Activated CD4-positive, alpha-beta memory T cell treated with anti-CD3 and anti-CD28 coated beads, Interleukin-2, amount 10 ng/mL, durations not matched to agents 7 days and 5 days (primary cell): ENCODE measurements at places on chromosomes 3 and 15.
A peak's percentile ranks its signal among the peaks of the same experiment; 100 is the strongest.

DNA sequence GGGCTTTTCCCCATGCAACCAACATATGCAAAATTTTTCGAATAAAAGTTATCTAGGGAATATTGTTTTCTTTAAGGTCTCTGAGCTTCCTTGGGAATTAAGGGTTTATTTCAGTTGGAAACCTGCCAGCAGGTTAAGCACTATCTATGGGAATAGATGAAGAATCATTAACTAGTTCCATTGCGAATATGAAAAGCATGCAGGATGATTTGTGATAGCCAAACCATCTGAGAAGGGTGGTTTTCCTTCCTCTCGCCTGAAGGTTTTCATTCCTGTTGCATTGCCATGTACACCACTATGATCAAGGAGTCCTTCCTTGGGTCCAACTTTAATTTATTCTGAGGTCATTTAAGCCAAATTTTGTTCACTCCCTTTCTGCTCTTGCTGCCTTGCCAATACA is 184.9 kb downstream of the NR2F2 start:
- no peak for DNase-seq

DNA sequence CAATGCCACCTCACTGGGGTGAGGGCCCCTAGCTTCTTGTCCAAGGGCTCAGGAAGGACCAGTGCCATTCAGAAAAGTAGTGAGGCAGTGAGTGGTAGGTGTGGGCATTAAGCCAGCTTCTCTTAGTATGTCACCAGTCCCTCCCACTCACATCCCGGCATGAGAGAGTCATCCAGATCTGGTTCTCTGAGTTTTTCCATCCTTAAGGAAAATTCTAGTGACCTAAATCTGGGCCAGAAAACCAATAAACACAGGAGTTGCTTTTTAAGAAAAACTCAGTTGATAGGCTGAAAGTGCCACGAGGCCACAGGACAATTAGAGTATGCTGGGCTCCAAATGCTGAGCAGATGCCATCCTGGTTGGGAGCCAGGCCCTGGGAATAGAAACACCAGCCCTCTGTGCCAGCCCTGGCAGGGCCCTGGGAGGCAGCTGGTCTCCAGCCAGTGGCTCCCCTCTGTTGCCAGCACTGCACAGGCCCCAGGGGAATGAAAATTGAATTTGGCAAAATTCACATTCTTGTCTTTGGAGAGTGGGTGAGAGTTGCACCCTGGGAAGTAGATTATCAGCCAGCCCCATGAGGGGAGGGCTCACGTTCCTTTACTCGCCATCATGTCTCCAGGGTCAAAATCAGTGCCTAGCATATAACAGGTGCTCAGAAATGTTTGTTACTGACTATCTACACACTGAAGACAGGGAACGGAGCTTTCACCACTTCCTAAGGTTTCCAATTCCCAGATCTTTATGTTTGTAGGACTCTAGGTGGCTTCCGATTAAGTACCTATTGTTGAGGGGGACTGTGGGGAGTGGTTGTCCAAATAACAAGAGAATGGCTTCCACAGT is 52.8 kb downstream of the FAM43A start:
- DNase-seq = no peak

DNA sequence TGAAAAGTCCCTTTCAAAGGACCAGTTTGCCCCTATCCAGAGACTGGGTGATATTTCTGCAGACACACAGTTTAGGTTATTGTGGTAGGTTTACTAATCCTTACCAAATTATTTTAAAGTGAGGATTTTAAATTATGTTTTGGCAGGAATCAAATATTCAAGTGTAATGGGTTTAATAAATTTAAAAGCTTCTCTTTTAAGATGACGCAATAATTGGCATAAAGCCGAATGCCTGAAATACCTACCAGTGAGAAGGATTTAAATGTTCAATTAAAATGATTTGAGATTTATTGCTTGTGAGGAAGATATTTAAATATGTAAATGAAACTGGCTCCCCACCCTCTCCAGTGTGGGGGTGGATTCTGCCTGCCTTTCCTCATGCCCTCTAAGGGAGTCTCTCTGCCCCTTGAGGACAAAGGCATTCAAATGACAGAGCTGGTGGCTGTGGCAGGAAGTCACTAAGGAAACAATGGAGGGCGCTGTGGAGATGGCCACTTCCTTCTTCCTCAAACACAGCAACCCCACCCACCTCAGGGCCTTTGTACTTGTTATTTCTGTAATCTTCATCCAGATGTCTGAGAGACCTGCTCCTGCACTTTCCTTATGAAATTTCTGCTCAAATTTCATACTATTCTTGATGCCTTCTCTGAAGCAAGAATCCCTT is 131.7 kb downstream of the TNIK start:
- peak; percentile 69 for DNase-seq

DNA sequence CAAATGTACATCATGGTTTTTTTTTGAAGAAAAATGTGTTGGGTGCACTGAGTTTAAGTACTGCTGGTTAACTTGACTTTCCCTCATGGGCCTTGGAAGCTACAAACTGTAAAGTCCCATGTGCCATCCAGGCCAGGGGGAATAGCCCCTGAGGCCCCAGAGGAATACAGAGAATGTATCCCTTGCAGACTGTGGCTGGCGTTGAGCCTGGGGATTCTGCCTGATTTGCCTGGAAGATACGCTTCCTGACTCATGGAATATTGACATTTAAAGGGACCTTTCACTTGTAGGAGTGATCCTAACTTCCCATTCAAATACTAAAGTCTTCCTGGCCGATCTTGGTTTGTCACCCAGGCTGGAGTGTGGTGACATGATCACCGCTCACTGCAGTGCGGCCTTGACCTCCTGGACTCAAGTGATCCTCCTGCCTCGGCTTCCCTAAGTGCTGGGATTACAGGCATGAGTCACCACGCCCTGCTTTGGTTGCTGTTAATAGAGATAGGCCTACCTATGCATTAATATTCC is 42.0 kb downstream of the ADAMTSL3 start:
- DNase-seq = no peak

DNA sequence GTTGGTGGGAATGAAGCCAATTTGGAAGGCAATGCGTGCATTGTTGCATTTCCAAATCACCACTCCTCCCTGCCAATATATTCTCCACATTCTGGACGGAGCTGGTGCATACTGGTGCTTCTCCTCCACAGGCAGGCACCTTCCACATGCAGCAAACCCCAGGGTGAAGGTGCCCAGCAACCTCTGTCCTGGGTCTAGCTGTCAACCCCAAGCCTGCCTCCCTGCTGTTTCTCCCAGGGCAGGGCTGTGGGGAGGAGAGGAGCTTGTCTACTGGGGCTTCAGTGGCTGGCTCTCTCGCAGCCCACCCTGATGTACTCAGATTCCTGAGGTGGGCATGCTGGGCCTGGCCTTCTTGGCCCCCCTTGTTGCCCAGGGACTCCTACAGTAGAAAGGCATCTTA is 20.1 kb downstream of the GASK1A start:
- no peak for DNase-seq

DNA sequence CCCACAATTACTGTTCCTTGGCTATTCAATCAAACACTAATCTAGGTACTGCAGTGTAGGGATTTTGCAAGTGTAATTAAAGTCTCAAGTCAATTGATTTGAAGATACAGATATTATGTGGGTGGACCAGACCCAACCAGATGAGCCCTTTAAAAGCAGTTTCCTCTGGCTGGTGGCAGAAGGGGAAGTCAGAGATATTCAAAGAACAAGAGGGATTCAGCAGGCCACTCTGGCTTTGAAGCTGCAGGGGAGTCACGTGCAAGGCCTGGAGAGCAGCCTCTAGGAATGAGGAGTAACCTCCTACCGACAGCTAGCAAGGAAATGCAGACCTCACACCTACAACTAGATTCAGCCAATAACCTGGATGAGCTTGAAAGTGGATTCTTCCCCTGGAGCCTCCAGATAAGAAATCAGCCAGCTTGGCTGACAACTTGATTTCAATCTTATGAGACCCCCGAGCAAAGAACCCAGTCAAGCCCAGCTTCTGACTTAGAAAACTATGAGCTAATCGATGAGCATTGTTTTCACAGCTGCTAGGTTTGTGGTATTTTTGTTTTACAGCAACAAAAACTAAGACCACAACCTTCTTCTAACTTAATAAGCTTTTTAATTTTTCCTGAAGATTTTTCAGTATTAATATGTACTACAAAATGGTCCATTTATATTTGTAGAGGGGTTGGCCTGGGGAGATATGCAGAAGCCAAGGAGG is 13.4 kb downstream of the HACD2 start:
- DNase-seq = no peak

DNA sequence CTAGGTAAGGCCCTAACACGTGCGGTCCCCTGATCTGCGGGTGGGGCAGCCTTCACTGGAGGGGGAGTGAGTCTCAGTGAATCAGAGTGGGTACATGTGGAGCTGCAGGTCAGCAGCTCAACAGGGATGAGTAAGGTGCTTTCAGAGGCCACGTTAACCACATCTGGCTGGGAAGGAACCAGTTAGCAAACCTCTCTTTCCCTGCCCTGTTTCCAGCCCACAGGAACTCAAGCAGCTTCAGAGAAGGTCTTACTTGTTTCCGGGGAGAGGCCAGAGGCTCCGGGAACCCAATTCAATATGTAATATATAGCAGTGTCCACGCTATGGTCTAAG is 175.3 kb downstream of the XXYLT1 start:
- no peak for DNase-seq

DNA sequence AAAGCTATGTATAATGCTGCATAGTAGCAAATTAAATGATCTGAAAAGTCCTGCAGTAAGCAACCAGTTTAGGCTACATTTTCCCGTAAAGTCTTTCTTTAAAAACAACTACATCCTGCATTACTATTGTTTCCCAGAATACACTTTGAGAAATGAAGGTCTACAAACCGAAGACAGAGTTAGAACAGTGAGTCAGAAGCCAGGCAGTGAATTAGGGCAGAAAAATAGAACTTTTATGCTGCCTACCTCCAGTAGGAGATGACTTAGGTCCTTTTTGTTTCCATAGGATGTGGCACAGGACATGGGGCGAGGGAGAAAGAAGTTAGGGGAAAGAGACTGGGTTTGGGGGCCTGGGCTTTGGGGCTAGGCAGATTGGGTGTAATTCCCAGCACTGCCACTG is 127.3 kb downstream of the PPM1L start:
- DNase-seq = no peak

DNA sequence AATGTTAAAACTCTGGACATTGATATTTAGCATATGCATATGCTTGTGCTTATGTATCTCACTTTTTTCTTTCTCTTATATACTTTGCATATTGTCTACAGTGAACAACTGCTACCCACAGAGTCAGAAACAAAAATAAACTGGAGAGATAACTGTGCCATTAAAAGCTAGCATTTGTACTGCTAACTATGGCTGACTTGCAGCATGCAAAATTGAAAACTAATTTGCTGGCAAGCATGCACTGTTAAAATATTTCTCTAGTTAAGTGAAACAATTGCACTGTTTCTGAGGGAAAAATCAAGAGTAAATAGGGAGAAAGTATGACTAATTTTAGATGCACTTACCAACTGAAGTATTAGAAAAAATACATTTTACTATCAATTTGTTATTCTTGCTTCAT is 177.8 kb downstream of the CBLB start:
- no peak for DNase-seq

- no peak for DNase-seq
These were observed 39.1 kb downstream of the OCA2 start for GRCh38 chr15:28060005-28060404.

DNA sequence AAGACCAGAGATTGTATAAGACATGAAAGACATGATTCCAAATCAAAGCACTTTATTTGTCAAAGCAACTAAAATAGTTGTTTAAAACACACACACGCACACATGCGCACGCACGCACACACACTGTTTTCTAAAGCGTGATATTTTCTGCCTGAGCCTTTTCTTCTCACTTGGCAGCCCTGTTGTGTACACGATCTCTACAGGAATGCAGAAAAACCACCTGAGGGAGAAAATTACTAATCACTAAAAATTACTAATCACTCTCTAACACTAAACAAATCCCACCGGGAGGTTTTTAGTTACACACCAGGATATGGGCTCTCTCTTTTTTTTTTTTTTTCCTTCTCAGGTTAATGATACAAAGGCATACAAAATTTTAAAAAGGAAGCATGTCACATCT is 160.1 kb upstream of the ATP11B start:
- no peak for DNase-seq

DNA sequence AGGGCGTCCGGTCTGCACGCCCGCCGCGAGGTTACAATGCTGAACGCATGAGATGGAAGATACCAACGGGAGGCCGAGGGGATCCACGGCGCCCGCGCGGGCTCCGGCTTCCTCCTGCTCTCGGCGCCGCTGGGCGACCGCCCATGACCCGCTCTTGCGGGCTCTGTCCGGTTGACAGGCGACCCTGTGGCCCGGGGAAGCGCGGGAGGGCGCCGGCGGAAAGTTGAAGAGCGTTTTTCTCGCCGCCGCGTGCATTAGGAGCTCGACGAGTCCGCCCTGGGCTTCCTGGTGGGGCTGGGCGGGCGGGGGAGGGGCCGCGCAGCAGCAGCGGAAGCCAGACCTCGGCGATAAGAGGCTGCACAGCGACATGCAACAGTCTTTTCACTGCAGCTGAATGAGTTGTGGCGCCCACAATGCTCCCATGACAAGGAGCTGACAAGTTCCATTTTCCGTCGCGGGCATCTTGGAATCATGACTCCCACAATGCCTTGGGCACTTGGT is at the start of gene MBNL1:
MBNL1 (plus strand) TSS at position 375 of the 501 bp plus-strand sequence. CDS start 31,265 bp downstream, outside the sequence.
- peak; percentile 90 for DNase-seq

DNA sequence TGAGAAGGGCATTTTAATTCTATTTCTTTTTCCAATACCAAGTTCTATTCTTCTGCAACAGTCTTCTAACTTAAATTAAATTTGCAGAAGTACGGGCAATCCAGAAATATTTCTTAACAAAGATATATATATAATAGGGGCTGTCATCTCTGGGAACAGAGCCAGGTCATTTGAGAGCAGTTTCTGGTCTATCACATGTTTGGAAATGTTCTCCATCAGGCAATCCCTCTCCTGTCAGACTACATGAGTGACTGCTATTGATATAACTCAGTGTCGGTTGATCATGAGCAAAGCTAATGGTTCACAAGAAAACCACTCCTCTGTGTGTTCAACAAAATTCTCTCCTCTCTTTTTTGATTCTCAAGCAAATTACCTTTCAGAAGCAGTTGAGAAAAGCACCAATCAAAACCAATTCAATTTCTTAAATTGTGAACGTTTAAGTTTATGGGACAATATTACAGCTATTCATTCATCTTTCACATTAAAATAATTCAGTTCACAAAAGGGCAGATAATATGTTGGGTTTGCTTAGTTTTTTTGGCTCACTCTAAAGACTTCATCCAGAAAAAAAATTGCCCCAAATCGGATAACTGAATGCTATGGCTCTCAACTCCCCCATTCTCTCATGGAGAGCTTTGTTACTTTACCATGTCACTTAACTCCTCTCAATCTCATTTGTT is 152.9 kb upstream of the TGFBR2 start:
- DNase-seq = no peak

DNA sequence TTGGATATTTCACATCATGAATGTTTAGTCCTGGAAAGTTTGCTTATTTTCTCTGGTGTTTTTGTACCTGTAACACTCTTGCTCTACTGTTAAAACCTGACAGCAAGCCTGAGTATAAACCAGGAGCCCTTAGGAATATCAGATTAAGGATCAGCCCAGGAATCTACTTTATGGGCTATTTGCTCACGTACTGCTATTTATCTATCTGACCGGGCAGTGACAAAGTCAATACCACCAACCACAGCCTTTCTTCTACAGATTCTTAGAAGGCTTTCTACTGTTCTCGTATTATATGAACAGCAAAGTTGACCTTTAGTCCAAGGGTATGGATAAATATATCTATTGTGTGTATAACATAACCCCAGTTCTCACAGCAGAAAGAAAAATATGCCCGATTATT is 521.2 kb downstream of the RBMS3 start:
- DNase-seq = no peak

- DNase-seq = no peak
These were observed 28.4 kb upstream of the PIK3CB start for GRCh38 chr3:138862924-138863775.
